Endothelial cell of coronary artery (primary cell): ENCODE measurements at places on chromosomes 2 and 18. TPM values are rescaled to one million over a fixed set of nuclear protein-coding genes. Genes with fewer than 3 reads are reported as not detected.

Gene DSEL
- total RNA-seq: 7.8 and 13.4 TPM in 2 replicates

Gene RBM44
- 0.47 and 0.81 TPM in 2 replicates for total RNA-seq

Gene TTC31
- total RNA-seq: 6.8 and 9.5 TPM in 2 replicates

Gene AMER3
- not detected in 2 replicates for total RNA-seq

Gene CD207
- total RNA-seq: under 0.01 TPM in 1 of 2 replicates, not detected in the other

Gene NT5C1B
- total RNA-seq: not detected in 2 replicates

Gene RAB27B
- total RNA-seq: 0.54 and 3.5 TPM in 2 replicates
